ENCODE measurements at places on chromosomes 11 and 22.

GRCh38 chr11:106827687-106828086 is 190.6 kb downstream of the GUCY1A2 start:
- DNase-seq = no peak

GRCh38 chr11:72621008-72621610 is 53.1 kb downstream of the PDE2A start:
- no peak for DNase-seq

DNA sequence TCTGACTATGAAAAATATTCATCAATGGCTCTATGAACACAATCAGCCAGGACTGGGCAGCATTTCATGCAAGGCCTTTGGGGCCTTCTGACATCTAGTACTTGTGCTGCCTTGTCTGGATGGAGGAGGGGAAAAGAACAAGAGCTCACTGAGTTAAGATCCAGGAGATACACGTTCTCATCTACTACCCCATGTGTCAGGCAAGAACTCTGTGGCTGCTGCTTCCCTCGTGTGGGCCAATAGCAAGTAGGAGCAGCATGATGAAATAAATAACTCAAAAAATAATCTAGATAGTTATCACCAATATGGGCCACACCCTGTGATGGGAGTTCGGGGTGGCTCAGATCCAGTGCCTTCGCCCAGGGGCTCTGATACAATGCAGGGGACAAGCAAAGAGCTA is 7.3 kb downstream of the KCNE3 start:
- no peak for DNase-seq

GRCh38 chr11:69444381-69445130 is 36.9 kb upstream of the LINC01488 start:
- DNase-seq = no peak

GRCh38 chr11:71563406-71563805 is 2.0 kb upstream of the KRTAP5-10 start:
- DNase-seq = no peak

- peak; percentile 72 for DNase-seq
Measured at GRCh38 chr11:95715777-95716241, 73.8 kb downstream of the FAM76B start.

DNA sequence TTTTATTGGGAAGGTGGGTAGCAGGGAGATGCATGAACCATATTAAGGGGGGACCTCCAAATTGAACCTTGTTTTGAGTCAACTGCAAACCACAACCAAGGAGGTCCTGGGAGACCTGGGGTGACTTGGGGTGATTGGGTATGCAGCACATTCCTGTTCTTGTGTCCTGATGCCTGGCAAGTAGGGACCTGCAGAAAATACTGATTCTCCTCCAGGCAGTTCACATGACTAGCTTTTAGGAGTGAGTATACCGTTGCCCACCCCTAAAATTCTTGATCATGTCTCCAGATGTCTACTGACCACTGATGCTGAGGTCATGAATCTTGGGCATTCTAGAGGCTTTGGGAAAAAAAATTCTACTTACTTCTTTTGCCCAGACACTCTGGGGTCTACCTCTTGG is 6.3 kb downstream of the EHF start:
- DNase-seq = no peak

- DNase-seq = no peak
Measured at GRCh38 chr22:44074337-44074984, 50.4 kb downstream of the PARVB start.

DNA sequence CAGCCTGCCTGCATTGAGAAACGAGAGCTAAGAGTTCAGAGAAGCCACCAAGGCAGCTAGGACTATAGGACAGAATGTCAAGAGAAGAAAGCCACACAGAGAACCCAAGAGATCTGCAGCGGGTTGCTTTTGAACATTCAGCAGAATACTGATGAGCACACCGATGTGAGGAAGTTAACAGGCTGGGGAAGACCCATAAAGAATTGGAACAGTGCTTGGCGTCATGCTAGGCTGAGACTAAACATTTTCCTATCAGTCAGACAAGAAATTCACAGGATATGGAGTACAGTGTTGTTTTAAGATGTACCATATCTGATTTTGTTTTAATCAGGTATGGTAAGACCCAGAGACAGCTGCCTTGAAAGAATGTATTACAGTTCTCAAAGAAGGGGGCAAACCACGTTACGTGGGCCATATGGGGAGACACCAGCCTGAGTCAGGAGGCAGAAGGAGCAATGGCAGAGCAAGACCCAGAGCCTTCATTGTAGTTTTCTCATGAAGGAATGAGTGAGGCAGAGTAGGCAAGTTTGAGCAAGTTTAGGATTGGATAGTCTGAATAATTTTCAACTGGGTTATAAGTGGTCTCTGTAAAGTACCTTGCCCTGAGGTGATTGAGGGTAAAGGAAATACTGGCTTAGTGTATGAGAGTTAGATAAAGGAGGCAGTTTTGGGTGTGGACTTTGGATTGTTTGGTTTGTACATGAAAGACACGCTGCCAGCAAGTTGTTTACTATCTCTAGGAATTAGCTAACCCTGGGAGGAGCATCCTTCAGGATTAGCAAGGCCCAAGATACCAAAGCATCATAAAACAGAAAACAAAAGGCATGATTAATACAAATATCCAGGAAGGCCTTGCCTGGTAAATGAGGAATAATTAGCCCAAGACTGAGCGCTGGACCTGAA is 14.3 kb downstream of the LRRC75B start:
- DNase-seq = no peak

DNA sequence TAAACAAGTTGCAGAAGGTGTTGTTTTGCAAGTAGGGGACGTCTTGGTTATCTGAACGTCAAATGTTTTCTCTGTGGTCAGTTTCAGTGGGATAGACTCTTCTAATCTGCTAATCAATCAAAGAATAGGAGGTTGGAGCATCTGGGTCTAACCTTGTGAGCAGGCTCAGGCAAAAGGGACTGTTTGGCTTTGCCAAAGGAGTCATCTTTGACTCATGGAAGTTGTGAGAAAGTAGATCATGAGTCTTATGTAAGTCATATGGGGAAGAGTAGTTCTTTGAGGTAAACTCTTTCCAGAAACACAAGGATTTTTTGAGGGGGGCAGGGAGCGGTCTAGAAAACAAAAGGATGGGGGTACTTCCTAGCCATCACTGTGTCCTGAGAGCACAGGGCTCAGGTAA is 27.1 kb upstream of the TOP3B start:
- DNase-seq = no peak

DNA sequence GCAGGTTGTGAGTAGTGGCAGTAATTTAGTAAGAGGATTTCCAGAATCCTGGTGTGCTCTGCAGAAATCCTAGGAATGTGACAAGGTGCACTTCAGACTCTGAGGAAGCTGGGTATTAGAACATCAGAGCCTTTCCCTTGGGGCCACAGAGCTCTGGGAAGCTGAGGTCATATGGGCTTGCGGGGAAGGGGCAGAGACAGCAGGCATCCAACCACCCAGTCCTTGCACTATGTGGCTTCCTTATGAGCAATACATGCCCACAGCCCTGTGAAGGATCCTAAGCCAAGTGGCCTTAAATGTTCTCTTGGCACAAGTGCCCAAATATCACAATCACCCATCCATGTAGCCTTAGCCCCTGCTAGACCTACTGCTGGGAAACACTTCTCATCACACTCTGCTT is 46.2 kb downstream of the P4HA3 start:
- DNase-seq = no peak

DNA sequence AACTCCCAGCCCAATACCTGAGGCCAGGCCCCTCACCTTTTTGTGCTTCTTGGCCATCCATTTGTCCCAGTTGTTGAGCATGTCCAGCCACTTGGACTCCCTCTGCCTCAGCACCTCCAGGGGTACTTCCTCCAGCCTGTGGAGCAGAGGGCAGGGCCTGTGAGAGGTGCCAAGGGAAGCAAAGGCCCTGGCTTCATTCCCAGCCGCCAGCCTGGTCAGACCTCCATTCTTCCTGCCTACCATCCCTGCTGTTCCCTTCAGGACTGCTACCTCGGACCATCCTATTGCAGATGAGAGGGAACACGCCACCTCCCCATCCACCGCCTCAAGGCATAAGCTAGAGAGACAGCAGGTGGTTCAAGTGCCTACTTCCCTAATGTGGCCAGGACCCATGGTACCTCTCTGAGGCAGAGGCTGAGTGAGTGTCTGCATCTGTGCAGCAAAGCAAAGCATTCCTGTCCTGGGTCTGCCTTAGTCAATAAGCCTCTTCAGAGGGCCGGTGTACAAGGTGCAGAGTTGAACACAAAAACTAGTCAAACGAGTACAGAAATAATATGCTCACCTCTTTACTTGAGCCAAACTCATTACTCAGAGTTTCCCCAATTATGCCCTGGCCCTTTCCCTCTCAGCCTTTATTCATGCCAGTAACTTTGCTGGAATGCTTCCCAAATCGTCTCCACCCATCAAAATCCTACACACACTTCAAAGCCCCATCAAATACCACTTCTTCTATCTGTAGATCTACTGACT is 15.4 kb upstream of the CASTOR1 start:
- DNase-seq = peak; percentile 39

DNA sequence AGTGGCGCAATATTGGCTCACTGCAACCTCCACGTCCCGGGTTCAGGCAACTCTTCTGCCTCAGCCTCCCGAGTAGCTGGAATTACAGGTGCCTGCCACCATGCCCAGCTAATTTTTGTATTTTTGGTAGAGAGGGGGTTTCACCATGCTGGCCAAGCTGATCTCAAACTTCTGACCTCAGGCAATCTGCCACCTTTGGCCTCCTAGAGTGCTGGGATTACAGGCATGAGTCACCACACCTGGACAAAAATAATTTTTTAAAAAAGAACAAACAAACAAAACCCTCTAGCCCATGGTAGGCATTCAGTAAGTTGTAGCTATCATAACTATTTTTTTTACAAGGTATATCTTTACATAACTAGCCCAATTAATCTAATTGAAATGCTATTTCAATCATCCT is 73.9 kb upstream of the CAPRIN1 start:
- DNase-seq = no peak

DNA sequence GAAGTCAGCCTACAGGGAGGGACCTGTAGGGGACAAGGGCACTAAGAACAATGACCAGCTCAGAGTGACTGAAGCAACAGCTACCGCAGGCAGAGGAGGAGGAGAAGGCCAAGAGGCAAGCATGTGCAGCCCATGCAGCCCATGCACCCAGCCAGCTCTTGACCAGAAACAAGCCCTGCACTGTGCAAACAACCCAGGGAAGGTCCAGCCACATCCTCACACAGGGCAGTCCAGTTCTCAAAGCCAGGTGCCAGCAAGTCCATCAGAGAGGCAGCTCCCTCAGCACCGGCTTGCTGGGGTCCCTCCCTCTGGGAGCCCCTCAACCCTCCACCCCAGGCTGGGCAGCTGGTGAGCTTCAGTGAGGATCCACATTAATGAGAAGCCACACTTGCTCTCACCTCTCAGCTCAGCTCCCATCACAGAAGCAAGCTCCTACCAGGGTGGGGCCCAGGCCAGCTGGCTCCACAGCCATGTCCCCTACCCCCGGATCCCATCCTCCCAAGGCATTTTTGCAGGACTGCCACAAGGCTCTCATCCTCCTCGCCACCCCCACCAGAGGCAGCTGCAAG is 7.1 kb downstream of the DGCR2 start:
- no peak for DNase-seq

GRCh38 chr11:61297746-61298145 is 2.6 kb upstream of the VWCE start:
- DNase-seq = no peak

- DNase-seq = peak; percentile 54
Measured at GRCh38 chr11:47161134-47161854, 15.4 kb downstream of the ARFGAP2 start.

- DNase-seq = no peak
Measured at GRCh38 chr11:46373787-46374740, 7.4 kb upstream of the MDK start.

DNA sequence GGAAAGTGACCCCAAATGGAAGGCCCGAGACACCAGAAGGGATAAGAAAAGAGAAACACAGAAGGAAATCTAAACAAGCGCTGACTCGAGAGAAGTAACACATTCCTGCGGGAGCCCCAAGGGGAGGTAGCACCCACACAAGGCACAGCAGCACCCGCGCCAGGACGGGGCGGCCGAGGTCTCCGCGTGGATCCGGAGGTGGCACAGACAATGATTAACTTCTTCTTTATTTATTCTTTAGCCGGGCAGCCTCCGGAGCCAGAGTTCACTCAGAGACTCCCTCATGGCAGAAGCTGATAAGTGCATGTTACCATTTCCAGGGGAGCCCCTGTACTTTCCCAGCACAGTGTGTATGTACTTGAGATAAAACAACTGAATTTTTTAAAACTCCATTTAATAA is 5.1 kb downstream of the TOLLIP start:
- DNase-seq = no peak

GRCh38 chr11:133995066-133995465 is 38.3 kb upstream of the IGSF9B start:
- no peak for DNase-seq

GRCh38 chr11:43547889-43548381 is 132.6 kb upstream of the HSD17B12 start:
- no peak for DNase-seq

DNA sequence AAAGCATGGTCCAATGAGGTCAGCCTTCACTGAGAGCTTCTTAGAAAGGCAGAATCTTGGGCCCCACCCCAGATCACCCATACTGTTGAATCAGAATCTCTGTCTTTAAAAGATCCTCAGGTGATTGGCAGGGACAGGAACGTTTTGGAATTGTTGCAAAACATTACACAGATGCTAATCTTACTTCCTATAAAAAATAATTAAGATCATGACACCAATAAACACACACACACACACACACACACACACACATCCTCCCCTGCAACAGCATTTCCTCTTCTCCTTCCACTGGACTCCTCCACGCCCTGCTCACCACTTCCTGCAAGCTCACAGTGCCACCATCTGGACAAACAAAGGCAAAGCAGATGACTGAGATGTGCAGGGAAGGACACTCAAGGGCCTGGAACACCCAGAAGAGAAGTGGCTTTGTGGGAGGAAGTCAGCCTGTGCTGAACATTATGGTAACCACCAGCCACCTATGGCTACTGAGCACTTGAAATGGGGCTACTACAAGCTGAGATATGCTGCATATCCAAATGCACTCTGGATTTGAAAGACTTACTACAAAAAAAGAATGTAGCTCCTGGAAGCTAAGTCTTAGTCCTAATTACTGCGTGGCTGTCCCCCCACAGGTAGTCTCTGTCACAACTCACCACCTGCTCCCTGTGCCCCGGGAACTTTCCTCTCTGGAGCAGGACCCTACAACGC is 65.6 kb downstream of the BTG4 start:
- DNase-seq = peak; percentile 92

DNA sequence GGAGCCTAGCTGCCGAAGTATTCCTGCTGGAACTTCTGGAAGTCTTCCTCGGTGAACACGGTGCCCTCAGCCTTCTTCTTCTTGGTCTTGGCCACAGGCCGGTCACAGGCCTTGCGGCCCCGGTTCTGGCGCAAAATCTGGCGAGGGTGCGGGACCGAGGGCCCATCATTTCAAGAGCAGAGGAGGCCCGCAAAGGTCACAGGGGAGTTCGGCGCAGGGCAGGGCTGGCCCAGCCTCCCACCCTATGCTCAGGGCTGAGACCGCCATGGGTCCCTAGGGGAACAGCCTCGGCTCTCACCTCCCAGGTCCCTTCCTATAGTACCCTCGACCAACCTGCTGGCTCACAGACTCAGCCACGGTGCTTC is 3.1 kb downstream of the RPS19BP1 start:
- no peak for DNase-seq

GRCh38 chr11:127376301-127376700 is 375.7 kb upstream of the KIRREL3 start:
- no peak for DNase-seq
